H9 (cell line): ENCODE measurements at places on chromosomes 4 and X. TPM values are rescaled to one million over a fixed set of nuclear protein-coding genes. Genes with fewer than 3 reads are reported as not detected.

GRCh38 chr4:122131562-122132157, 20.5 kb upstream of the BLTP1 start:
- no peak for DNase-seq

- DNase-seq, result no peak
Observed at GRCh38 chr4:41590591-41590990, 52.6 kb downstream of the LIMCH1 start.

GRCh38 chr4:152100379-152101201, 339.8 kb upstream of the GATB start:
- DNase-seq, result no peak

- no peak for DNase-seq
Observed at GRCh38 chr4:150572704-150573504, 9.0 kb upstream of the MAB21L2 start.

Gene EDA2R
- total RNA-seq, result 6.6 and 8.3 TPM in 2 replicates

DNA sequence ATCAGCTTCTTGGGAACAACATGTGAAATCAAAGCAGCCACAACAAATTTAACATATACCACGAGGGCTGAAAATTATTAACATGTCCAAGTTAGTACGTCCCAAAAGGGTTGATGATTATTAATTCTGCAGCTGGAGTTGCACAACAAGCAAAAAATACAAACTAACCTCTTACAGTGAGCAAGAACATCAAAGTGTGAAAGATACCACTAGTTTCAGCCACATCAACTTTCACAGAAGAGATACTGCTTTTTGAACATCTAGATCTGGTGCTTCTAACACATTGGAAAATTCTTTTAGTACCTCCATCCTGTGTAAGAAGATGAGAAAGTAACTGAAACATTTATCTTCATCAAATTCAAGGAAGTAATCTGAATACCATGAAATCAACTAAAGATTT, 334.1 kb downstream of the PCDH7 start:
- no peak for DNase-seq

Gene TEX13C
- 0.24 and 0.26 TPM in 2 replicates for total RNA-seq
